ENCODE measurements at places on chromosomes 7 and 10.

DNA sequence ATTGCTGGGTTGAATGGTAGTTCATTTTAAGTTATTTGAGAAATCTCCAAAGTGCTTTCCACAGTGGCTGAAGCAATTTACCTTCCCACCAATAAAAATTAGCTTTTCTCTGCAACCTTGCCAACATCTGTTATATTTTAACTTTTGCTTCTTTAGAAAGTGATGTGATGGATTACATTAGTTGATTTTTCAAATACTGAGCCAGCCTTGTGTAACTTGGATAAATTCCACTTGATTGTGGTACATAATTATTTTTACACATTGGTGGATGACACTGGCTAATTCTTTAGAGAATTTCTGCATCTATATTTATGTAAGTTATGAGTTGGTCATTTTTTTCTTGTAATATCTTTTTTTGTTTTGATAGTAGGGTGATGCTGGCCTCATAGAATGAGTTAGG is 634.1 kb downstream of the GALNT17 start:
- no peak for DNase-seq

GRCh38 chr10:82190432-82191260 is 315.7 kb downstream of the NRG3 start:
- no peak for DNase-seq

GRCh38 chr10:17185873-17186272 is 15.6 kb downstream of the TRDMT1 start:
- no peak for DNase-seq

GRCh38 chr7:155935005-155935557 is 122.8 kb upstream of the SHH start:
- no peak for DNase-seq
